Left forelimb (tissue), 1 donor: ENCODE measurements at places on chromosomes 5 and 9.

DNA sequence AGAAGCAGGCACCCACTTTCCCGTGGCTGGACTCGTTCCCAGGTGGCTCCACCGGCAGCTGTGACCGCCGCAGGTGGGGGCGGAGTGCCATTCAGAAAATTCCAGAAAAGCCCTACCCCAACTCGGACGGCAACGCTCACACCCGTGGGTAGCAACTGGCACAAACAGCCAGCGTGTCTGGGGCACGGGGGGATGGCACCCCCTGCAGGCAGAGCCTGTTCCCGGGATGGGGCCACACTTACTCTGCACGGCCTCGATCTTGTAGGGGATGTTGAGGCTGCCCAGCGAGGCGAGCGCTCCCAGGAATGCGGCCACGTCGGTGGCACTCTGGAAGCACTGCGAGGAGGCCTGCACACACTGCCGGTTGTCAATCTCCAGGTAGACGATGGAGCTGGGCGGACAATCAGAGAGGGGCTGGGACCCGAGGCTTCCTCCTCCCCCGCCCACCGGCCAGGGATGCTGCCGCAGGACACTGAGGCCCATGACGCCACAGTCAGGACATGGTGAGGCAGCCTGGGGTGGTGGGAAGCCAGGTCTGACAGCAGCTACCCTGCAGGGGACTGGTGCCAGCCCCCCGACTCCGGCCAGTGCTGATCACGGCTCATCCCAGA, 20.2 kb upstream of the SEC16A start:
- DNase-seq = no peak

GRCh38 chr9:34994260-34994899, 4.8 kb downstream of the DNAJB5 start:
- no peak for DNase-seq

DNA sequence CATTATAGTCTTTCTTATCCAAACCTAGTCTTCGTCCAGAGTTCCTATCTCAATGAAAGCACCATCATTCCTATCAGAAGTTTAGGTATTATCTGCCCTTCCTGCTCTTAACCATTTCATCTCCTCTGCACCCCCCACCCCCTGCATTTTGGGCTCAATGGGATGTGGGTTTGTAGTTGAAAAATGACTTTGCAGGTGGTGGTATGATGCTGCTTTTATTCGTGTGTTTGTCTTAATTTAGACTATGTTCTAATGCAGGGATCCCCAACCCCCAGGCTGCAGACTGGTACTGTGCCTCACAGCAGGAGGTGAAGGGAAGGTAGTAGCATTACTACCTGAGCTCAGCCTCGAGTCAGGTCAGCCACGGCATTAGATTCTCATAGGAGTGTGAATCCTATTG, 49.4 kb upstream of the ZNF608 start:
- no peak for DNase-seq

- no peak for DNase-seq
Measured at GRCh38 chr9:89601306-89601705, 3.5 kb upstream of the GADD45G start.

DNA sequence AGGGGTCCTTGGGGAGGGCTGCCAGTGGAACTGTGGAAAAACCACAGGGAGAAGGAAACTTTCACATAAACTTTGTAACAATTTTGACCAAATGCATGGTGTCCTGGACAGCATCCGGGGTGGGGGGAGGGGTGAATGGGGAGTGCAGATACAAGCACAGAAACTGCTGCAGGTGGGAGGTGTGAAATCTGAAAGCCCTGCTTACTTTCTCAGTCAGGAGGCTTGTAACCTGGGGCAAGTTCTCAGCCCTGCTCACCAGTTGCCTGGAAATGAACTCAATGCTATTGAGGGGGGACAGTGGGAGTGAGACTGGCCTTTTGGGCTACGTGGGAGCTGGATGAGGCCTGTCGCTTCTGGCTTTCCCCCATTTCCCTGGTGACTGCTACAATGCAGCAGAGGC, 694.5 kb upstream of the ZNF608 start:
- no peak for DNase-seq

DNA sequence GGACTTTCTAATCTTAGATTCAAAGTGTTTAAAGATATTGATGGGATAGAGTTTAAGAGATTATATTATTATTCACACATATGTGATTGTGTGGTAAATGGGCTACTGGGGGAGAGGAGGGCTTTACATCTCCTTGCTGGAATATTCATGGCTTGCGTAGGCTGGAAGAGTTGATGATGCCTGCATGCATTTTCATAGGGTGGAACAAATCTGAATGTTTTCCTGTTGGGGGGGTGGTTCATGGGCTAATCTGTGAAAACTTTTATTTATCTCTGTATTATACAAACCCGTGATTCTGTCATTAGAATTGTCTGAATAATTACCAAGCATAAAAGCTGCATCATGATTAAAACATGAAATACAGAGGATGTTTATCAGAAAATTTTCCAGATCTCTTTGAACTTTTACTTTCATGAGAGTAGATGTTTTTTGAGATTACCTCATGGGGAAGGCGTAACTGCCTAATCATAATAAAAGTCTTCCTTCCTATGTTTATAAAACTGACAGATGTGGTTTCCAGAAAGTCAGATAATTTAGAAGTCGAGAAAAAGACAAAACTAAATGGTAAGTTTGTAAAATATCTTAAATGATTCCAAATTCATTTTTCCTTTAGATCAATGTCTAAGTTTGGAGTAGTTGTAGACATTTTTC, 1185.4 kb upstream of the SEMA6A start:
- DNase-seq = no peak
